ENCODE measurements at places on chromosomes 13 and 19.

- DNase-seq = no peak
Observed at GRCh38 chr13:48142436-48142835, 47.5 kb upstream of the MED4 start.

DNA sequence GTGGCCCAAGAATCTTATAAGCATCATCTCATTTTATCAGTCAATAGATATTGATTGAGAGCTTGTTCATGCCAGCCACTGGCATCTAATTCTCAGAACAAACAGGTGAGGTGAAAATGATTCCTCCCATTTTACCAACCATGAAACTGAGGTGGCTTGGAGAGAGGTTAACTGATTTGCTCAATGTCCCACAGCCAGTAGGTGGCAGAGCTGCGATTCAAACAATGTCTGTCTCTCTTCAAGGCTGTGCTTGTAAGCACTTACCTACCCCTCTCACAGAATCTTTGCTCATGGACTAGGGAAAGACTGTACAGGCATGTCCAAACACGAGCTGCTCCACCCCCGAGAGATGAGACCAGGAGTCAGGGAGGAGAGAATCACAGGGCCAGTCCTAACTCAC lies 21.5 kb upstream of the GSX1 start:
- DNase-seq = peak; percentile 11

GRCh38 chr19:14114854-14115253 lies 2.7 kb downstream of the PRKACA start:
- peak; percentile 57 for DNase-seq

GRCh38 chr19:39828654-39829032 lies 5.3 kb downstream of the DYRK1B start:
- no peak for DNase-seq

GRCh38 chr13:45410466-45410865 lies 7.7 kb downstream of the SLC25A30 start:
- DNase-seq = no peak

- DNase-seq = no peak
Observed at GRCh38 chr13:97766749-97767148, 186.7 kb upstream of the IPO5 start.

DNA sequence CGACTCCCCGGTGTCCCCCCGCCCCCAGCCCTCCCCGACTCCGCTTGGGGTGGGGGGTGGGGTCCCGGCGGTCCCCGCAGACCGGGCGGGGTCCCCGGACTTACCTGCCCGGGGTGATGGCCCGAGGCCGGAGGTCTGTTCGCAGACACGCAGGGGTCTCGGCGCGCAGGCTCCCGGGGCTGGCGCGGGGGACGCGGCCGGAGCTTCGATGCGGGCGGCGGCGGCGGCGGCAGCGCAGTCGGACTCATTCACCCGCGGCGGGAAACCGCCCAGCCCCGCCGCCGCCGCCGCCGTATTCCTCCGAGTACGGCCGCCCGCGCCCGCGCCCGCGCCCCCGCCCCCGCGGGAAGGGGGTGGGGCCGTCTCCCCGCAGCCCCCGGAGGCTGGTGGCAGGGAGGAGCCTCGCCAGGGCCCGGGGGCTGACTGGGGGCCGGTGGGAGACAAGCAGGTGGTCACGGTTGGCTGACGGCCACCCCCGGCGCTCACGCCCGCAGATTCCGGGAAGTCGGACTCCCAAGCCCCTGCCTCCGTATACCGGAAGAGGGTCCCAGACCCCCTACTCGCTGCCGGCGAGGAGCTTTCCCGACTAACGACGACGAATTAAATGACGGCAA lies at the start of gene C2CD4C:
TSS of gene C2CD4C (minus strand) at position 246 of the 614 bp plus-strand sequence. CDS start 786 bp downstream, outside the sequence.
- DNase-seq = no peak

- peak; percentile 37 for DNase-seq
Observed at GRCh38 chr19:4922530-4923275, 13.4 kb downstream of the UHRF1 start.

DNA sequence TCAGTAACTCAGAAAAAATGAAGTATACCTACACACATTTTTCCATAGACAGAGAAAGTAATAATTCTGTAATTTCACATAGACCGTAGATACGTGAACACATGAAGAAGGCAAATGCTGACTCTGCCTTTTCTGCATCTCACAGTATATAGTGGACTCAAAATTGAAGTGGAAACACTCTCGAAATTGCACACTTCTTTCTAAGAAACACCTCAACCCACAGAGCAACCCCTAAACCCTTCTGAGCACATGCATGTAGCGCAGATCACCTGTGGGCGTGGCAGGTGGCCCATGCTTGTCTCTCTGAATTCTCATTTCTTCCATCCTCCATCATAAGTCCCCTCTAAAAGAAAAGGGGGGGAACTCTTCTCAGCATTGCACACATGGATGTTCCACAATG lies 34.7 kb downstream of the COL4A1 start:
- DNase-seq = no peak

DNA sequence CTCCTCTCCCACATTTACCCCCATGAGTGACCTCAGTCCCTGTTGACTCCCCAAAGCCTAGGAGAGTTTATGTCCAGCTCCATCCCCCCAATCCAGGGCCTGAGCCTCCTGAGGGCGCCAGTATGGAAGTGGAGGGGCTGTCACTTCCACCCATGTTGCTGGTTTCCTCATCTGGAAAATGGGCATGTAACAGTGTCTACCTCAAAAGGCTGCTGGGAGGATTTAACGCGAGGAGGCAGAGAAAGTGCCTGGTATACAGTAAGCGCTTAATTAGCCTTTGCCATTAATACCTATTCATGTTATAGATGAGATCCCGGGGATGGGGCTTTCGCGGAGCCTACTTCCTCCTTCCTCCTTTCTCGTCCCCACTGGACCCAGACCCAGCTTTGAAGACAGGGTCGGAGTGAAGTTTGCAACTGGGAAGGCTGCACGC lies 476 bp downstream of the TYK2 start:
- no peak for DNase-seq

DNA sequence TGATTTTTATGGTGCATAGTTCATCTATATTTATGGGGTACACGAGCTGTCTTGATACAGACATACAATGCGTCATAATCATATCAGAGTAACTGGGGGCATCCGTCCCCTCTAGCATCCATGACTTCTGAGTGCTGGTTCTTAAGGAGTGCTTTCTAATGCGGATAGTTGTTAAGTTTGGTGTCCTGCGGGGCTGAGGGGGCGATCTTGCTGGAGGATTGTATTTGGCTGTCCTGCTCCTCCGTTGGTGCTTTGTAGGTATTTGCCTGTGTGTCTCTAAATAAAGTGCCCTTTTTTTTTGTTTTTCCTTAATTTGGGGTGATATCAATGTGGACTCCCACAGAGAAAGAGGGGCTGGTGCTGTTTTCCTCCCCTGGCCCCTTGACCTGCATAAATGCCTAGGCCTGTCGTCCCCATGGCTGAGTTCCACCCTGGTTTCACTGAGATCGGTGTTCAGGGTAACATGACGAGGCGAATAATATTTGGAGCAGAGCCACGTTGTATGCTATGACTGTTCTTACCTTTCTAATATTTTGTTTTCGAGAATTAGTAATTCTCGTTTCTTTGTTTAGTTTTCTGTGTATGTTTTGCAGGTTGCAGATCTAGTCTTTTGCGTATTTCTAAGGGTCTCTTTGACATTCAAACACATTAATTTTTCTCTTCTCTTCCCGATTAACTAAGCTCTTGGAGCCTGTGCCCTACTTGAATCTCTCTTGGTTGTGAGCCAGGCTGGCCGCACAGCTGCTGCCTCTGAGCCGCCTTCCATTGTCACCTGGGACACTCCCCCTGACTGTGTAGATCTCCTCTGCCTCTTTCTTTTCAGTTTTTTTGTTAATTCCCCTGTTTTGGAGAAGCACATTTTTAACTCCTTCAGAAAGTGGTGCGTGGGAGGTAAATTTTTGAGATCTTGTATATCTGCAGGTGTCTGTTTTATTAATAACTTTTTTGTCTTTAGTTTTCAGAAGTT lies 100.3 kb downstream of the ARHGEF7 start:
- no peak for DNase-seq

DNA sequence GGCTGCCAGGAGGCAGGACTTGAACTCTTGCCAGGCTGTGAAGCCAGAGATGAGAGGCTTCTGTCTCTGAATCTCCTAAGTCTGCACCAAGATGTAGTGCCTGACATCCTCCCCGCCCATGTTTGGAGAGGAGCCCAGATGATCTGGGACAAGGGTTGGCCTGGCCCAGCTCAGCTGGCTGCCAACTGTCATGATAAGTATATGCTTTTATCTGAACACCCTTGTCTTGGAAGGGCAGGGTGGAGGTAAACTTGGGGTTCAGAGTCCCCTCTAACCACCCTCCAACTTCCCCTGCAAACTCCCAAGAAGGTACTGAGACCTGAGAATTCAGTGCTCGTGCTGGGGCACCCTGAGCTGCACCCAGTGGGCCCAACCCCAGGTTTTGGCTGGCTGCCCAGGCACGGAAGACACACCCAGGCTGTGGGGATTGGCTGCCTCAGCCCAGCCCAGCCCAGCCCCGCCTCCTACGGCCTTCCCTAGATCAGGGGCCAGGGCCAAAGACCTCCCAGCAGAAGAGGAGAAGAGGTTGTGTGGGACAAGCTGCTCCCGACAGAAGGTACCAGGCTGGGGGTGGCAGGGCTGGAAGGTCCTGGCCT lies at the start of gene CYP4F12:
TSS of gene CYP4F12 (plus strand) at position 508 of the 596 bp plus-strand sequence. CDS start 443 bp downstream, outside the sequence.
- DNase-seq = peak; percentile 7

- DNase-seq = no peak
Observed at GRCh38 chr13:26941345-26942174, 181.0 kb upstream of the GPR12 start.

GRCh38 chr13:37109051-37109678 lies 3.7 kb upstream of the CSNK1A1L start:
- DNase-seq = peak; percentile 65

DNA sequence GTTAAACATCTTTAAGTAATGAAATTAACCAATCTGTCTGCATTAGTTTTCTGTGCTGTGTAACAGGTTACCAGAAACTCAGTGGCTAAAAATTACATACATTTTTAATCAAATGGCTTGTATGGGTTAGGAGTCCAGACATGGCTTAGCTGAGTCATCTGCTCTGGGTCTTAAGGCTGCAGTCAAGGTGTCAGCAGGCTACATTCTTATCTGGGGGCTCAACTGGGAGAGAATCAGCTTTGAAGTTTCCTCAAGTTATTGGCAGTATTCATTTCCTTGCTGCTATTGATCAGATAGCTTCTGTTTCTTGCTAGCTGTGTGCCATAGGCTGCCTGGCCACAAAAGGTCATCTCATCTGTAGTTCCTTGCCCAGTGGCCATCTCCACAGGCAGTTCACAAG lies 1163.0 kb downstream of the DIAPH3 start:
- no peak for DNase-seq

- DNase-seq = no peak
Observed at GRCh38 chr13:45368571-45368970, 27.6 kb upstream of the TPT1 start.

DNA sequence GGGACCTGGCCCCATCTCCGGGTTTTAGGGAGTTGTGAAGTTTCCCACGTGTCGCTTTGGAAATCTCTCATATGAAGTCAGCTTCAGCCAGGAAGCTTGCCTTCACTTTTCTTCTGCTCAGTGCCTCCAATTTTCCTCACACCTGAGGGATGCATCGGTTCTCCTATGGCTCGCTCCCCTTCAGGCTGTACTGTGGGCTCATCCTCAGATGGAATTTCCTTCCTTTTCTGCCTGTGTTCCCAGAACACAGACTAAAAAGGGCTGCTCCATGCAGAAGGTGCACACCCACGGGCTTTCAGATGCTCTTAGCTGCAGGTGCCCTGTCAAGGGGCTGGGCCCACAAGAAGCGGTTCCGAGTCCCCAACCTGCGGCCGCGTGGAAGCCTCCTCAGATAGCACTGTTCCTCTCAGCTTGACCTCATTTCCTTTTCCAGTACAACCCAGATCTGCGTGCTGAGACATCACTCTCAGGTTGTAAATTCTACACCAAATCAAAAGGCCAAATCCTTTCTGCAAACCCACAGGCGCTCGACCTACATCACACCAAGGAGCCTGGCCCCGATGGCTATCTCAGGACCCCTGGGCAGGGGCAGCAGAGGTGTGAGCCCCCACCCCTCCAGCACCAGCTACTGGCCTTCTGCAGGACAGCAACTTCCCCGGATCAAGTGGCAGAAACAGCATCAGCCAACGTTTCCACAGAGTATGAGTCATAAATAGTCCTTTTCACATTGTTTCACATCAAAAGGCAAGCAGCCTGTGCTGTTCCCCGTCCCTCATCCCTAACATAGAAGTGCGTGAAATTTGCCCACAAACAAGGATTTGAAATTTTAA lies 275.9 kb downstream of the ZNF536 start:
- DNase-seq = peak; percentile 67

GRCh38 chr19:39941615-39942365 lies 7.4 kb upstream of the FCGBP start:
- DNase-seq = peak; percentile 65

GRCh38 chr19:34454091-34454490 lies 25.9 kb downstream of the UBA2 start:
- DNase-seq = no peak

- no peak for DNase-seq
Observed at GRCh38 chr19:32313569-32314265, 31.7 kb upstream of the ZNF507 start.

DNA sequence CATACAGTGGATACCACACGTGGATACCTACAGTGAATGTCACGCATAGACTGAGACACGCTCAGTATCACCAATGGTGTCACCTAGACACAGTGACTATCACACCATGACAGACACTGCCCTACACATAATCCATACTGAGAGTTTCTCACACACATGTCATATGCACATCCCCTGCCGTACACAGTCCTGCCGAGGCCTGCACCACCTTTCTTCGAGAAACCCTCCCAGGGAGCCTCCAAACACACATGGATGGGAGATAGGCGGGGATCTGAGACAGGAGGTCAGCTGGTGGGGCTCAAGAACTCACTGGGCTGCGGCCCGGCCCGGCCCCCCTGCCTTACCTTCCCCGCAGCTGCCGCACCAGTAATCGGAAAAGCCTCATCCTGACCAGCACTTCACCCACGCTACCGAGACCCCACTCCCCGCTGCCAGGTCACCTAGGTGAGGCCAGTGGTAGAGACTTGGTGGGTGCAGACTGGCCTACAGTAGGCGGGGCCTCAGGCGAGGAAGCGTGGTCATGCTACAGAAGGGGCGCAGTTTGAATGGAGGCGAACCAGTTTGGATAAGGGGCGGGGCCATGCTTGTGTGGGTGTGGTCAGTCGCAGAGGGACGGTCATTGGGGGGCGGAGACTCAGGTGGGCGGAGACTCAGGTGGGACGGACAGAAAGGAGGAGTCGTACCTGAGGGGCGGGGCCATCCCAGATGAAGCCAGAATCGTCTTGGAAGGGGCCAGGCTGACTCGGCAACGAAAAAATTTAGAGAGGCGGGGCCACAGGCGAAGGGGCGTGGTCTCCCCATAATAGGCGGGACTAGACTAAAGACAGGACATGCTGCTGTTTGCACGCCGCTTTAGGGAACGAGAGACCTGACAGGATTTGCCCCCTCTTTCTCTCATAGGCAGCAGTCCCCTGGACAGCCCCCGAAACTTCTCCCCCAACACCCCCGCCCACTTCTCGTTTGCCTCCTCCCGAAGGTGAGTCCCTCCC lies 2.1 kb downstream of the MAST1 start:
- DNase-seq = no peak

DNA sequence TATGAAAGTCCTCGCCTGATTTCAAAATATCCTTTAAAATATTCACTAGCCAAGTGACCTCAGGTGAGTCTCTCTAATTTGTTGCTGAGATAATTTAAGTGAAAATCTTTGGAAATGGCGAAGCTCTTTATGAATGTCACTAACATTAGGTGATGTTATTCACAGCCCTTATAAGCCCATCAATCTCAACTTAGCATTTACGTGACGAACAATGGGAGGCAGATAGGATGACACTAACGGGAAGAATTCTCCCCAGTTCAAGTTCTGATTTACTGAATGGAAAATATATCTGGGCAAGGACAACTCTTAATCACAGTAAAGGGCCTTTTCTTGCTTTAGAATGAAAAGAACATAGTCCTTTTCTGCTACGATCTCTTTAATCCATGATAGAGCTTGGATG lies 378.7 kb downstream of the LIG4 start:
- no peak for DNase-seq

- DNase-seq = no peak
Observed at GRCh38 chr13:36630181-36630803, 43.5 kb upstream of the SERTM1 start.

Measured in Ammon's horn (tissue), 1 donor.